Stimulated activated CD8-positive, alpha-beta memory T cell treated with anti-CD3 and anti-CD28 coated beads, Interleukin-15, amount 100 ng/mL, for 4 hours (primary cell): ENCODE measurements at places on chromosomes 2 and 18.

DNA sequence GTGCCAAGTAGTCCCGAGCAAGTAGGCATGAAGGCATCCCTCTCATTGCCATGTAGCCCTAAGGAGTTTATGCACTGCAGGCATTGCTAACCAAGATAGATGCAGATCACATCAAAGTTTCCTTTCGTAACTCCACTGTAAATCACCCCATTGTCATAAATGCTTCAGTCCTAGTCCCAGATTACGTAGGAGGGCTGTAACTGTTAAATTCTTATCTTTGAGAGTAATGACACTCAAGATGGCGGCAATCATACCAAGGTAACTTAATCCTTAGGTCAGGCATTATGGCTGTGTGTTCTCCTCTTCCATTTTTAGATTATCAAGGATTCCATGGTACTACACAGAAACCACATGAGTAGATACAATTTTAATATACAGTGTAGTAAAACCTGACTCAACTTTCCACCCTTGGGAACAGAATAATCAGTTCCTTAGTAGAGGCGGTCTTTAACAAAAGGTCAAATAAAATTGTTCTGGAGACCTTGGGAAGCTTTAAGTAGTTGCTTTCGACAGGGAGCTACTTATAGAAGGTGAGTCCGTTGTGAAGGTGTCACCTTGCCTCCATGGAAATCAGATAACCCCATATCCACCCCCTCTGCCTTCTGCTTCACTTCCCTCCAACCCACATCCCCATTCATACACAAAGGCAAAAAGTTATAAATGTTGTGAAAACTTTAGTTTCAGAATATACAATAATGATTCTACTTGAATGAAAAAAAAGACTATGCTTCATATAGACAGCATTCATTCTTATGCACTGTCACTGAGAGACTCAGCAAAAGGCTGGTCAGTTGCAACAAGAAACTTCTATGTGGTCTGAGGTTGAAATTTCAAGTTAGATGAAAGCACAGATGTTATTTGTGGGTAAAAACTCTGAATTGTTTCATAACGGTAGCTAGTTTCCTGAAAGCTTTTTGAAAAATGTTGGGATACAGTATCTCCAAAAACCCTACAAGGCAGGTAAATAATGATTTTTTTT, 64.8 kb upstream of the GALNT5 start:
- DNase-seq, result no peak

- no peak for DNase-seq
Observed at GRCh38 chr2:239040152-239040761, 192.4 kb downstream of the TWIST2 start.

DNA sequence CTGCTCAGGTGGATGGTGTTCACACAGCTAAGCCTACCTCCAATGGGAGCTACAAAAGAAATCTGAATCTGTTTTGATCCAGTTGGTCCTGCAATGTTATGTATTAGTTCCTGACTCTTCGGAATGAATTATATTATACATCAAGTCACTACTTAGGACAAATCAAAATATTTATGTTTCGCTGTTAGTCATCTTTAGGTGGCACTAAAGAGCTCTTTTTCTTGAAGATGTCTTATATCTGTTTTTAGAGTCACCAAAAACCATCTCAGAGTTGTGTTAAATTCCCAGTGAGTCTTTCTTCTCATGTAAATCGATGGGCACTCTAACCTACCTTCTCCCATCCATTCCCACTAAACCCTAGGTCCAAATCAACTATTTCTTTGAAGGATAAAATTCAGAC, 2.2 kb downstream of the DNER start:
- no peak for DNase-seq

DNA sequence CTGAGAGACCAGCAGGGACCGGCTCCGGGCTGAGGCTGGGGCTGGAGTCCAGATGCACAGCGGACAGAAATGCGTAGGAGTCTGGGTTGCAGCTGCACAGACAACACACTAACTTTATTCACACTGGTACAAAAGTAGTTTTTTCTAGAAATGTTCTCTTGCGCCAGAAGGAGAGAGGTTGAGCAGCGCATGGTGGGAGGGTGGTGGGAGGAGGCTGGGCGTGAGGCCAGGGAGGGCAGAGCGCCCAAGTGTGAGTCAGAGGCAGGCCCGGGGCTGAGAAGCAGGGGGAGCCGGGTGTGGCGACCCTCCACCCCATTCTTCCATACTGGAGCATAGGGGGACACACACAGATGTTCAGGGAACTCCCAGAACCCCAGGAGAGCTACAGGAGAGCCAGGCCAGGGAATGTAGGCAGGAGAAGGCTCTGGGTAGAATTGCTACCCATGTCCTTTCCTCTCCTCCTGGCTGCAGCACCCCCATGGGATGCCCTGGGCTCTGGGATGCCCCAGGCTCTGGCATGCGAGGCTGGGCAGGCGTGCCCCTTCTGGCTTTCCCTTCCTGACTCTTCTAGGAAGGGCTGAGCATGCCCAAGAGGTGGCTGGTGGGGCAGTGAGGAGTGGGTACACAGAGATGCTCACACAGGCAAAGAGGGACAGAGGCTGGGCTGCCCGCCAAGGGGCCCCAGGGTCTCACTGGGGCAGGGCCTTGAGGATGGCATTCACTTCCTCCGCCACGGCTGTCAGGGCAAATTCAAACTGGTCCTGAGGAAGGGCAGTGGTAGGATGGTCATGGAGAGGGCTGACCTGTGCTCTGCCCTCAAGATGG, 10.6 kb downstream of the DNAJB2 start:
- no peak for DNase-seq
